ENCODE measurements at places on chromosomes 13 and 19.
A peak's percentile ranks its signal among the peaks of the same experiment; 100 is the strongest.

DNA sequence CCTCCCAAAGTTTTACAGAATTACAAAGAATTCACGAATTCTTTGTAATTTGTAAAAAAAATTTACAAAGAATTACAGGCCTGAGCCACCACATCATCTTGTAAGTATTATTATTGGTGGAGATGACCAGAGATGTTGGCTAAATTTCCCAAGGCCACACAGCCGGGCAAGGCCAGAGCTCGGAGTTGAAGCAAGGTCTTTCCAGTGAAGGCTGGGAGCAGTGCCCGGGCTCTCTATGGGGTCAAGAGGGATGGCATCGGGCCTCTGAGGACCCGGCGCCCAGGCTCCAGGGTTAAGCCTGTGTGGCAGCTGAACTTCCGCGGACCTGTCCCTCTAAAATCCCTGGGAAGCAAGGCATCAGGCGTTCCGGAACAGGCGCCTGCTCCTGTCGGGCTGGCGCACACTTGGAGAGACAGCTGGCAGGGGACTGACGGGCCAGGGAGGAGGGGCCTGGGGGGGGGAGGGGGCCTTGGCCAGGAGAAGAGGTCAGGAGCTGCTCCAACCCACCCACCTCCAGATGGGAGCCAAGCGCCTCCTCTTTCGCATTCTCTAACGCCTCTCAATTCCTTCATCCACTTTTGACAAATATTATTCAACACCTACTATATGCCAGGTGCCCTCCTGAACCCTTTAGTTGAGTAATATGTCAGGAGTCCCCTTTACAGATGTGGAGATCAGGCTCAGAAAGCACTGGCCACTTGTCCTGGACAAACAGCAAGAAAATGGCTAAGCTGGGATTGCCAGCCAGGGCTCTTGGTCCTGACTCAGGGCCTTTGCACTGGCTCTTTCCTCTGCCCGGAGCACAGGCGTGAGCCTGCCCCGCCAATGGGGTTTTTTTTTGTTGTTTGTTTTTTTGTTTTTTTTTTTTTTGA lies 36.8 kb upstream of the SEMA6B start:
- ATAC-seq = no peak

DNA sequence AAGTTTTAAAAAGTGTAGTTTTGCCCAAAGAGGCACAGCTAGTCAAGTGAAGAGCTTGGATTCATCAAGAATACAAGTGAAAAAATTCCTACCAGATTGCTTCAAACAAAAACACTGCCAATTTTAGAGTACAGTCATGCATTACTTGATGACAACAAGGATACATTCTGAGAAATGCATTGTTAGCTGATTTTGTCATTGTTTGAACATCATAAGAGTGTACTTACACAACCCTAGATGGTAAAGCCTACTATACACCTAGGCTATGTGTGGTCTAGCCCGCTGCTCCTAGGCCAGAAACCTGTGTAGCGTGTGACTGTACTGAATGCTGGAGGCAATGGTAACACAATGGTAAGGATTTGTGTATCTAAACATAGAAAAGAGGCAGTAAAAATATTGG lies 41.1 kb downstream of the TMTC4 start:
- ATAC-seq = peak; percentile 74

DNA sequence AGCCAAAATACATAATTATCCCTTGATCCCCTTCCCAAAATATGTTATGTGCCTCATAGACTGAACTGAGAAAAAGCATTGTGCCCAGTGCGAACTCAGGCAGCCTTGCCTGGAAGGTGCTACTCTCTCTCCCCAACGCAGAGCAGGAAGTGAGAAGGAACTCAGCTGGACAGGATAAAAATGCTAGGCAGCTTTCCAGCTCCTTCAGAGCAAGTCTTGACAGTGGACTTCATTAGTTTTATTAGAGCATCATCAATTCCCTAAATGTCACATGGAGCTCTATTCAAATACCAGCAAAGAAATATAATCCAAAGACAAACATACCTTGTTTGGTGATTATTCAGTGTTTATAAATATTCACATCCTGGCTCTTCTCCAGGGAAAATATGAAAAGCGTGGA lies 202.4 kb downstream of the RFC3 start:
- ATAC-seq = no peak

DNA sequence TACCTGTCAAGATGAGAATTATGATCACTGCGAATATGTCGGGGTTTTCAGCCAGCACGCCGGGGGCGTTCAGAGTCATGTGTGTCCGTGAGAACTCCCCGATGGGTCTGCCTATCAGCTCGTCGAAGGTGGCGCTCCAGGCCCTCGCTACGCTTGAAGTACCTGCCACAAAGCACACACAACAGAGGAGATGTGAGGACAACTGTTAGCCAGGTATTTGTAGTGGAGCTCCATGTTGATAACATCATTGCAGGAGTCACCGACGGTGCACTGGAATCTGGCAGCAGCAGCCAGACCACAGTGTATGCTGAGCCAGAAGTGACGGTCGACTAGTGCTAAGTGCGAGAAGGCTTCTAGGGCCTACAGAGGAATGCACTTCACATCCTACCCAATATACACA lies 62.7 kb downstream of the SLC7A1 start:
- ATAC-seq = no peak

DNA sequence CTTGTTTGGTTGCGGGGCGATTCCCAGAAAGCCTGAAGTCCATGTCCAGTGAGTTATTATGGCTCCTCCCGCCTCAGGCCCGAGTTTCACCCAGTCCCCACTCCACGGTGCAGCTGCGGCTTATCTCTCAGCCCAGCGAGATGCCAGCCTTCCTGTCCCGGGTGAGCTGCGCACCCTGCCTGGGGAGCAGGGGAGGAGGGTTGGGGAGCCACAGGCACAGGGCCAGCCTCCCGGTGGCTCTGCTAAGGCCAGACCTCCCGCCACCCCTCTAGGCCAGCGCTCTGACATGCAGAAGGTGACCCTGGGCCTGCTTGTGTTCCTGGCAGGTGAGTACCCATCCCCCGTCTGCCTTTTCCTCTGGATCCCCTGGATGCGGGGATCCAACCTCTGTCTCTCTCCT lies 3.5 kb downstream of the FXYD3 start:
- ATAC-seq = no peak

DNA sequence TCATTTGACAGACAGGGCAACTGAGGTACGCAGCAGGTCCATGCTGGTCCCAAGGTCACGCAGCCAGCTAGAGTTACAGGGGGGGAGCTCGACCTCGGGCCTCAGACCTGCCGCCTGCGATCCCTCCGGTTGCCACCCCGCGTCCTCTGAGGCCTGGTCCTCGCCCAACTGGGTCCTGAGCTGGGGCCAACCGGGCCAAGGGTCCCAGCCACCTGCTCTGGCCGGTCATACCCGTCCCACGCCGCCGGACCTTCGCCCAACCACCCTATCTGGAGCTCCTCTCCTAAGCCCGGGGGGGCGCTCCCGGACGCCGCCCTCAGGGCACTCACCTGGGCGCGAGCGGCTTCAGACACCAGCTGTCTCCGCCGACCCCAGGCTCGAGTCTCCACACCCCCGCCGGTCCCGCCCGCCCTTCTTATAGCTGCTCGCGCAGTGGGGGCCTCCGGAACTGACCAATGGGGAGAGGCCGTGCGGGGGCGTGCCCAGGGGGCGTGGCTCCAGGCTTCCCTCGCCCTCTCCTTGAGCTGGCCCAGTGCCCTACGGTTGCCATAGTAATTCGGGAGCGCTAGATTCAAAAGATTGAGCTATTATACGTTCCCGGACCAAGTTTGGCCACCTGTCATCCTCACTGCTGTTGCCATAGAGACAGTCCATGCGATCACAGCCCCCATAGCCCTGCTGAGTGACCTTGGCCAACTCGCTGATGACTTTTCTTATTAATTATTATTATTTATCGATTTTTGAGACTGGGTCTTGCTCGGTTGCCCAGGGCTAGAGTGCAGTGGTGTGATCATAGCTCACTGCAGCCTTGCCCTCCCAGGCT lies at the start of gene PLIN5:
PLIN5 (minus strand) TSS at position 389 of the 823 bp plus-strand sequence. CDS start 1,150 bp downstream, outside the sequence.
- ATAC-seq = peak; percentile 82

GRCh38 chr13:27130223-27130978 lies 41.2 kb downstream of the USP12 start:
- peak; percentile 32 for ATAC-seq

GRCh38 chr19:53903055-53903680 lies 5.9 kb upstream of the CACNG7 start:
- ATAC-seq = no peak

GRCh38 chr13:52348983-52349780 lies 56.8 kb downstream of the THSD1 start:
- no peak for ATAC-seq

DNA sequence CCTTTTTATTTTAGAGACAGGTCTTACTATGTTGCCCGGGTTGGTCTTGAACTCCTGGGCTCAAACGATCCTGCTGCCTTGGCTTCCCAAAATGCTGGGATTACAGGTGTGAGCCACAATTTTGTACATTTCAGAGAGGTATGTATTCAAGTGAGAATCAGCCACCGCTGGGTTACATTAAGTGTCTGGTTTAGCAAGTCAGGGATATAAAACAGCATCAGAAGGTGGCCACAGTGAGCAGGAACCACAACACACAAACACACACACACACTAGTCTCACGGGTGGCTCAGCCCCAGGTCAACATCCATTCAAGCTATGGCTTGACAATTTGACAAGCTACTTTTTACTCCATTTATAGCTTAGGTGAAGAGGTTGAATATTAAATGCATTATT lies 20.2 kb downstream of the KLK5 start:
- no peak for ATAC-seq

DNA sequence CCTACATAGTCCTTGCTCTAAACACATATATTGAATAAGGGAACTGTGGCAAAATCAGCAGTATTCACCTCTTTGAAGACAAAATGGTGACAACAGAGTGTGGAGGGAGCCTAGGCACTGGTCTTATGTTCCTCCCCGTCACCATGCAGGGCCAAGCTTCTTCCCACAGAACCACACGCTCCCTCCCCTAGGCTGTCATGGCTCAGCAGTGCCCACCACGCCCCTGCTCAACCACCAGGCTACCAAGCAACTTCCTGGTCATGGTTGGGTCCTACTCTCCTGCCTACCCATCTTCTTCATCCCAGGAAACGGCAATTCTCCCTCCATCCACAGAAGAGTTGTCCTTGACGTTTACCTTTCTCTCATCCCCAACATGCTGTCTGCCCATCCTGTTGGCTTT lies 126.1 kb downstream of the CRYL1 start:
- no peak for ATAC-seq

GRCh38 chr13:62687732-62688131 lies 1272.1 kb upstream of the PCDH20 start:
- ATAC-seq = no peak

GRCh38 chr13:24216176-24216575 lies 55.7 kb downstream of the SPATA13 start:
- ATAC-seq = no peak

DNA sequence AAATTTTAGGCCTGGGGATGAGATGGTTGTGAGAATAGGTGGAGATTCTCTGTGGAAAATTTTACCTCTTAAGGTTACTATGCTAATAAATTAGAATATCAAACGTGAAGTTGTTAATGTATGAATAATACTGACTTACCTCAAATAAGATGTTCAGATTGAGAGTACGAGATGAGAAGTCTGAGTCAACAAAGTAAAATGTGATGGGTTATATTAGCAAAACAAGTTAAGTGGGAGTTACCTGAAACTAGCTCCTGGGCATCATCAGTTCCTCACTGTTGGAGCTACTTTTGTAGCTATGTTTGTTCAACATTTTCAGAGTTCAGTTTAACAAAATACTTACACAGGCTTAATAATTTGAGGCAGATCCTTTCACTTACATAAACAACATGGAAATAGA lies 108.6 kb downstream of the PIBF1 start:
- no peak for ATAC-seq

DNA sequence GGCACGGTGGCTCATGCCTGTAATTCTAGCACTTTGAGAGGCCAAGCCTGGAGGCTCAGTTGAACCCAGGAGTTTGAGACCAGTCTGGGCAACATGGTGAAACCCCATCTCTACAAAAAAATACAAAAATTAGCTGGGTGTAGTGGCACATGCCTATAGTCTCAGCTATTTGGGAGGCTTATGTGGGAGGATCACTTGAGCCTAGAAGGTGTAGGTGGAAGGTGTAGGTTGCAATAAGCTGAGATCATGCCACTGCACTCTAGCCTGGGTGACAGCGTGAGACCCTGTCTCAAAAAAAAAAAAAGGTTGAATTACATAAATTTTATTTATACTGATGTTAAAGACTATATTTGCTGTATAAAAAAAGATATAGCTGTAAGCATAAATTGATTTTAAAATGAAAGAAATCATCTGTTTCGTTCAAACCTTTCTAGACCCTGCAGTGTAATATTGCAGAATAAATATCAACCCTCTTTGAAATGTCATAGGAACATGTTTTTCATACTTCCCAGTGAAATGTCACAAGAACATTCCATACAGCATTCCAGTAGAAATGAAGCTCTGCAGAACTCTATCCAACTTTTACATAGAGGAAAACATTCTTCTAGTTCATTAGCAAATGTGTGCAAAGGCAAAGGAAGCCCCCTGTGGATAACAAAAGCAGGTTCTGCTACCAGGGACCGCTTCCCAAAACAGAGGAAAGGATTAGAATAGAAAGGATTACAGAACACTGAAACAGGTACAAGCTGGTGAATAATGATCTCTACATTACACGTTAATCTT lies 76.0 kb downstream of the CAB39L start:
- ATAC-seq = peak; percentile 46

GRCh38 chr13:97257228-97257755 lies 35.2 kb downstream of the MBNL2 start:
- ATAC-seq = no peak

- no peak for ATAC-seq
These were observed 32.6 kb downstream of the RAB20 start for GRCh38 chr13:110528911-110529310.

DNA sequence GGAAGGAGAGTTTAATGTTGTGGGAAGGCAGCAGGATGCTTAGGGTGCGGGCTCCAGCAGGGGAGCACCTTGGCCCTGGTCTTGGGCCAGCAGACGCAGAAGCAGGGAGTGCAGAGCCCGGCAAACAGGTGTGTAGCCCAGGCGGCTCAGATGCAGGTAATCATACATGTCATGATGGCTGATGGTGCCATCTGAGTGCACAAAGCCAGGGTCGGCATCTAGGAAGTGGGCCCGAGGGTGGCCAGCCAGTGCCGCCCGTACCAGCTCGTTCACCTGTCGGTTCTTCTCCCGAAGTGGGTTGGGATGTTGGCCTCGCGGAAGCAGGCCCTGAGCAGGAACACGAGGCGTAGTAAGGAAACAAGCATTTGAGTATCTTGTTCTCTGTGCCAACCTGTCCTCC lies 4.9 kb upstream of the PRR19 start:
- ATAC-seq = no peak

DNA sequence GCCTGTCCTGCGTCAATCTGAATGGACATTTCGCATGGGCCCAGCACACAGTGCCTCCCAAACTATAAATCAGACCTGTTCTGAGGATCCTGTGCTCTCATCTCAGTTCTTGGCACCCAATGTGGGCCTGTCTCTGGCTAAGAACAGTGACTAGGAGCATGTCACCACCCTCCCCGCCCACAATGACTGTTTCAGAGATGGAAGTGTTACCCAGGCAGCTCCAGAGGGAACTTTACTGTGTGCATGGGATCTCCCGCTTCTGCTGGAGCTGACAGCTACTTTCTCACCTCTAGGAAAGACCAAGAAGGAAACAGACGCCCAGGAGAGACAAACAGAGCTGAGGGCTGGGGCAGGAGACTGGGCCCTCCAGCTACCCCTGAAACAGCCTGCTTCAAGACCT lies 45.0 kb downstream of the KCTD15 start:
- ATAC-seq = no peak

GRCh38 chr19:1736927-1737326 lies 16.4 kb upstream of the ONECUT3 start:
- no peak for ATAC-seq

GRCh38 chr19:41377977-41378709 lies 1.8 kb downstream of the TMEM91 start:
- no peak for ATAC-seq

Data from SK-N-SH treated with all-trans-retinoic acid at 6 μM for 48 hours (cell line).